ENCODE measurements at places on chromosomes 1 and 21.

DNA sequence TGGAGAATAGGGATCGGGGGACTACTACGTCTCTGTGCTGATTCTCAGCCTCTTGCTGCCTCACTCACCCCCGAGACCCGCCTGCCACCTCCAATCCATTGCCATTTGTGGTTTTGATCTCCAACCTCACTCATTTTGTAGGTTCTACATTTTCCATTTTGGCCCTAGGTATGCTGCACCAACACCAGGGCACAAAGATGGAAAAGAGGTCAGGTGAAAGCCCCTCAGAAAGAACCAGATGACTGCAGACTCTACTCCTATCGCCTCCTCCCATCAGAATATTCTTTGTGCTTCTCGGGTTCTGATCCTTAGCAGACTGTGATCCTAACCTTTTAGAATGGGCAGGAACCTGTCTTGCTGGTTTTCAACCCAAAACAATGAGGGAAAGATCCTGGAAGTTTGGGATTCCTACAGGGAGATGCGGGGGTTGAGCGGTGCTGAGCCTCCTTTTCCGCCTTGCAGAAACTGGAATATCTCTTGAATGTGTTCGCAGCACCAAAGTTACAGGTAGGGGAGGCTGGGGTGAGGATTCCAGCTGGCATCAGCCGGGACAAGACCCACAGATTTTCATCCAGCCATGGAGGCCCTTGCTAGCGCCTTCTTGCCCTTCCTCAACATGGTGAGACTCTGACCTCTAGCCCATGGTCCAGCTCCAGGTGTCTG lies 53.1 kb downstream of the RHBG start:
- DNase-seq = no peak

- DNase-seq = no peak
These were observed 4.5 kb upstream of the NFASC start for GRCh38 chr1:204866051-204866596.

DNA sequence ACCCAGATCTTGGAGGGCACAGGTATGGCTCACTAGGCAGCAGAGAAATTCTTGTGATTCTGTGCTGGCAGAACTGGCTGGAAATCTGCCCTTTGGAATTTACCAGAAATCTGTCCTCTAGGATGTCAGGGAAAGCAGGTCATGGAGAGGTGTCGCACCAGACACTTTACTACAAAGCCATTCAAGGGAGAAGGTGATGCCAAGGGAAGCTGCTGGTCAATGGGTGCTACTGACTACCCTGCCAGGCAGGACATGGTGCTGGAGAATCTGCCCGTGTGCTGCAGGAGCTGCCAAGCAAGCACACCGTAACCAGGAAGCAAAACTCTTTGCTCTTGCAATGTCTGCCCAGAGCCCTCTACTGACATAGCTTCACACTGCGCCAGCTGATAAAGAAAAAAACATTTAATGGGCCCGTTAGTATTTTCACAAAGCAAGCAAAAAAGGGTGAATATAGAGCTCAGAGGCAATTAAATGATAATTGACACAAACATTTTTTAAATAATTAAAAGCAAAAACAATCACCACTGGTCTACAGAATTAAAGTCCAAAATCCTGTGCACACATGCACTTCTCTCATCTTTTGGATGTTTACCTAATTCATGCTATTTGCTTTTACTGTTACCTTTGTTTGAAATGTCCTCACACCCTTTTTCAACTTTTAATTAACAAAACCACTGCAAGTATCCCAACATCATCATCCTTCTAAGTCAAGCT lies 7.2 kb upstream of the FBXO28 start:
- DNase-seq = no peak

GRCh38 chr21:43287111-43287760 lies 118.4 kb downstream of the CRYAA start:
- no peak for DNase-seq

- DNase-seq = peak; percentile 75
These were observed 88.5 kb upstream of the VCAM1 start for GRCh38 chr1:100631015-100631551.

GRCh38 chr1:240399381-240399780 lies 212.6 kb downstream of the GREM2 start:
- peak; percentile 86 for DNase-seq

GRCh38 chr1:172993640-172994039 lies 57.1 kb downstream of the TNFSF18 start:
- DNase-seq = peak; percentile 82

GRCh38 chr1:207001492-207002245 lies 30.9 kb downstream of the C1orf116 start:
- DNase-seq = no peak

GRCh38 chr1:42740851-42741580 lies 980 bp upstream of the CLDN19 start:
- no peak for DNase-seq

DNA sequence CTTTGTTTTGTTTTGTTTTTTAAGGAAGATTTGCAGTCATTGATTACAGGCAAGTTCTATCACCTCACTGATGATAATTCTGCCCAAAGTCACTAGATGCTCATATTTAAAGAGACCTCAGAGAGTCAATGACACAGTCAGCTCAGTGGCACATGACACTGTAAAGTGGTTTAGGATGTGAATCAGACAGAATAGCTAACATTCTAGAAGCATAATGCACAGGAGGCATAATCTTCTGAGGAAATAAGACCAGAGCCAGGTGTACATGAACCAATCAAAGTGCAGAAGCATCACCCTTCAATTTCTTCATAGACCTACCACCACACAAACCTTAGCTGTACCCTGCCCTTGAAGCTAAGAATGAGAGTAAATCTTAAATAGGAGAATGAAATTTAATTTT lies 268.5 kb downstream of the BRINP2 start:
- DNase-seq = no peak

DNA sequence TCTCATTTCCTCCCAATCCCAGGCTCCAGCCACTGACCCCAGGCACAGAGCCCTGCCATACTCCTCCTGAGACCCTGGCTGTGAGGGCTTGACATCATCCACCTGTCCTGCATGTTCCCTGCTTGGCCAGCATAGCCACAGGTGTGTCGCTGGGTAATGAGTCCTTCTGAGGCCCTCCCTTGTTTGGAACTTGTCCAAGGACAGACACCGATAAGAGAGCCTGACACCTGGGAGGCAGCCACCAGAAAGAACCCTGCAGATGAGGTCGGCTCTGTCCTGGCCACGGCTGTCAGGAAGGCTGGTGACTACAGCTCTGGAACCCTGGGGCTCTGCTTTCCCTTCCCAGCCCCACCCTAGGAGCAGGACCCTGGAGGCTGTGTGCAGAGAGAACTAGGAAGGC lies 34.6 kb downstream of the TMEM63A start:
- no peak for DNase-seq

DNA sequence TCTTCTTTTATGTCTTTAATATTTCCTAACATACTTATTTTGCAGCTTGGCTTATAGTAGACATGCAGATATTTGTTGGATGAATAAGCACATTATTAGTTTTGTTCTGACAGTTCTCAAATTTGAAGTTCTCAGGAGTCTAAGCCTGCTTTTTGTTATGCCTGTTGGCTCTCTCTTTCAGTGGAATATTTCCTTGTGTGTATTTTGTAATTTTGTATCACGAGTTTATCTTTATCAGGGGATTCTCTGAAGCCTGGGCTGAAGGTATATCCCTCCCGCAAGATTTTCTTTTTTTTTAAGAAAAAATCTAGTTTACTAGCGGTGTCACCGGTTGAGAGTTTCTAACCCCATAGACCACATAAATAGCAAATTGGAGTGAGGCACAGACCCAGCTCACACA lies 105.9 kb downstream of the RGL1 start:
- DNase-seq = no peak

DNA sequence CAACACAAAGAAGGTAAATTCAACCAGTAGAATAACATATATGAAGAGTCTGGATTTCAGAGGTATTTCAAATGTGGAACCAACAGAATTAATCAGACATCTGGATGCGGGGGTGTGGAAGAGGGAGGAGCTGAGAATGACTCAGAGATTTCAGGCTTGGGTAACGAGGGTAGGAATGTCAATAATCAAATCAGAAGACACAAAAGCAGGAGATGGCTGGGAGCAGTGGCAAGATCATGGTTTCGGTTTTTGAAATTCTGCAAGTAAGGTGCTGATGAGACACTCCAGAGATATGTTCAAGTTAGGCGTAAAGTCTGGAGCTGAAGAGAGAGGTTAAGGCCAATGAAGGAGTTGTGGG lies 64.0 kb downstream of the PLPPR5 start:
- DNase-seq = no peak

DNA sequence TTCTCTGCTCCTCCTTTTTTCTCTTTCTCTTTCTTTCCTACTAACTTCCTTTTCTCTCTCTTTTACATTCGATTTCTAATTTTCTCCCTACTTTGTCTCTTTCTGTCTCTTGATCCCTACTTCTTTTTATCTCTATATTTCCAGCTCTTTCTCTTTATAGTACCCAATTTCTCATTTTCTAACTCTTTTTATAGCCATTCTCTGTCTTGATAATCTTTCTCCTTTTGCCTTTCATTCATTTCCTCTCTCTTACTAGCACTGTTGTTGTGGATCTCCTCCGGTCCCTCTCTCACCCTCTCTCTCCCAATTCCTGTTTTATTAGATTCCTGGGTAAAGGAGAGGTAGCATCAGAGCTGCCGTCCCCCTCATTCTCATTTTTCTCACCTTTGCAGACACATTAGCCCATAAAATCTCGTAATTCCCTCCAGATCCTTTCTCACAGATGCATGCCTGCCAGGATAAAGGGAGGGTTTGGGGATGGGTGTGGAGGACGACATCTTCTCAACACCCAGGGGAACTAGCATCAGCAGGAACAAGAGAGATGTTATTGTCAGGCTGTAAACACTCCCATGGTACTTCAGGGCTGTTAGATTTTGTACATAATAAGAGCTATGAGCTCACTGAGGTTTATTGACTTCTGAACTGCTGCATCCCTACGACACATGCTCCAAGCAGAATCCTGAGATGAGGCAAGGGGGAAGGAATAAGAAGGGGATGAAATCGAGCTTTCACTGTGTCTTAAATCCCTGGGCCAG lies 159.0 kb upstream of the GALNT2 start:
- DNase-seq = no peak

- no peak for DNase-seq
These were observed 72.4 kb downstream of the FH start for GRCh38 chr1:241447031-241447644.

DNA sequence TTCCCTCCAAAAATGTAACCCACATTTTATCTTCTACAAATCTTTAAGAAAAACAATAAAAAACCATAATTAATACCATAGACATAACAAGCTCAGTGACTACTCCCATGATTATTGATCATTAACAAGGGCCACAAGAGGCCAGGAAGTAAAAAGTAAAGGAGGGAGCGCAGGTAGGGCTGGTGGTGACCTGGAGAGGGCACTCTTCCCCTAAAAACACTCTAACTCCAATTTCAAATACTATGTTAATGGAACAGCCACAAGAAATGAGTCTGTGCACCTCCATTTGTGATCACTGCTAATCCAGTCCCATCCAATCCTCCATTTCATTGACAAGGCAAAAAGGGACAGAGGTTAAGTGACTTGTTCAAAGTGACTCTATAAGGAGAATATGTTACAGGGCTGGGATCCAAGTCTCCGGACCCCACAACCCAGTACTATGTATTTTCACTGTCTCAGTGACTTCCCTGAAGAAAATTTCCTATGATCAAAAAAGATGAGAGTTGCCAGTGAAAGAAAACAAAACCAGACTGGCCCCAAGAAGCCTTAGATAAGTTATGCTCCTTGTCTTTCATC lies 41.2 kb upstream of the CFAP298 start:
- DNase-seq = no peak

- DNase-seq = no peak
These were observed 4.6 kb upstream of the MSH4 start for GRCh38 chr1:75792091-75792490.

DNA sequence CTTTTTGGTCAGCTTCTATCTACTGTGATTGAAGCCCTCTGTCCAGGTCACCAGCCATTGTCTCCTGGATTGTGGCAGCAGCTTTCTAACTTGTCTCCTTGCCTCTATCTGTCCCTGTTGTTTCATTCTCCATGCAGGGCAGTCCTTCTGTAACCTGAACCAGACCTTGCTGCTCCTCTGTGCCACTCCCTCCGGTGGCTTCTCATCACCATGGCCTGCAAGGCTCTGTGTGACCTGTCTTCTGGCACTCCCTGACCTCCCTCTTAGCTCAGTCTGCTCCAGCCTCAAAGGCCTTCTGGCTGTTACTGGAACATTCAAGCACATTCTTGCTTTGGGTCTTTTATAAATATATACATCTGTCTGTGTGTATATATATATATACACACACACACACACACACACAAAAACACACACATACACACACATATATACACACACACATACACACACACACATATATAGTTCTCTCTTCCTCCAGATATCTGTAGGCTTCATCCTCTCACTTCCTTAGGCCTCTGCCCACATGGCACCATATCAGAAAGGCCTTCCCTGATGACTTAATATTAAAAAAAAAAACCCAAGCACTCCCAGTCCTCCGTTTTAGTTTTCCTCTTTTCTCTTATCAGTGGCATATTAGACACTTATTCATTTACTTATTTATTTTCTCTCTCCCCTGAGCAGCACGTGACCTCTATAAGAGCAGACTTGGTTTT lies 21.2 kb upstream of the JUN start:
- DNase-seq = no peak

- DNase-seq = no peak
These were observed 146.0 kb downstream of the PEX14 start for GRCh38 chr1:10620776-10621175.

GRCh38 chr1:49297783-49298182 lies 521.1 kb upstream of the BEND5 start:
- DNase-seq = no peak

- no peak for DNase-seq
These were observed 8.1 kb downstream of the C1orf116 start for GRCh38 chr1:207024202-207025145.

DNA sequence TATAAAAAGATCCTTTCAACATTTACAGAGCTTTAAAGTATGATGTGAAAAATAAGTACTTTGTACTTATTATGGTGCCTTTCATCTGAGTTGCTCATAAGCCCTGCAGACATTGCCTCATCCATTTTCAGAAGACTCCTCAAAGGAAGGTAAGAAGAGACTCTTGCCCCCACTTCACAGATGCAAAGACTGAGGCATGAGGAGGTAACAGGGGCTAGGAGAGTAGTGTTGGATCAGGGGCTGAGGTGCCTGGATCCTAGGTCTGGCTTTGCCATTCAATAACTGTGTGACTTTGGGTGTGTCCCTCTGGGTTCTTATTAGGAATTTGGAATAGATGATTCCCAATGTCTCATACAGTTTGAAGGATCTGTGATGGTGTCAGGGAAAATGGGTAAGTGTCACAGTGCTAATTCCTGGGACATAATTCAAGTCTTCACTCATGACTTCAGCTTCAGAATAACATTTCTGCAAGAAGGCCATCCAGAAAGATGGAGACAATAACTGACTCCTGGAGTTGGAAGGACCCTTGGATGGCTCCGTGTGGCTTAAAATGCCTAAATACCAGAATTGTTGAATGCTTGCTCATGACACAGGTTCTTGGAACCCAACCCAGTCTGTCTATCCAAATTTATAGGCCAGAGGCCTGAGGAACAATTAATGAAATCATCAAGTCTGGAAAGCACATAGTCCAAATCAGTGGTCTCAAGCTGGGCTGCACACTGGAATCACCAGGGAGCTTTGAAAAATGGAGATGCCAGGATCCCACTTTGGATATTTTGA lies 93.1 kb upstream of the RUNX1 start:
- no peak for DNase-seq

GRCh38 chr1:81517987-81518386 lies 282.7 kb upstream of the ADGRL2 start:
- no peak for DNase-seq

Data from AG04449 (cell line).